NCI-H1417 treated with DMSO at 0.1 percent for 48 hours (cell line): ENCODE measurements at places on chromosomes 13 and 19.

GRCh38 chr19:32901504-32902161, 32.1 kb upstream of the SLC7A9 start:
- DNase-seq: no peak

DNA sequence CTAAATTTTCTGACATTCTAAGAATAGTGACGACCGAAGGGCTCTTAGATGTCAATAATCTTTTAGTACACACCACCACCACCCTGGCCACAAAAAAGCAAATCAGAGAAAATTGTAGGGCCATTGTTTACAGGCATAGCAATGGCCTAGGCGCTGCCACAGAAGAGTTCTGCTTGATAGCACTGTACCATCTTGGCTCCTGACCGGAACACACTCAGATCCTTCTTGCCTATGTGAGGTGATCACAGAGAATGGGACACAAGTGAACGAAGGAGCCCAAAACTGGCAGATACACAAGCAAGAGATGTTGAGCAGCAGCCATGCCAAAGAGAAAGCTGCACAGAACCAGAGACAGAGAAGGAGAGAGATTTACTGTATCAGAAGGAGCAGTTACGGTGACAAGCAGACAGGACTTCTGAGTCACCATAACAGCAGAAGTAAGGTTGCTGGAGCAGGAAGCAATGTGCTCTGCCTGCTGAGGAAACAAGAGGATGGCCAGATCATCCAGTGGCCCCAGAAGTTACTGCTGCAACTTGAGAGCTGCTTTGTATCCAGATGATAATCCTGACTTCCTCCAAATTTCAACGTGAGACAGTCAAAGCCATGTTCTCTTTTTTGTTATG, 105.2 kb downstream of the SLITRK6 start:
- no peak for DNase-seq

- DNase-seq: no peak
These were observed 10.5 kb upstream of the CBY2 start for GRCh38 chr13:45691667-45692066.

- no peak for DNase-seq
These were observed at the start of gene TNNT1 for GRCh38 chr19:55149078-55150003. Gene TNNT1, minus strand, starts transcription at chr19:55149206. Its CDS starts 2,049 bp downstream, at chr19:55147157.

DNA sequence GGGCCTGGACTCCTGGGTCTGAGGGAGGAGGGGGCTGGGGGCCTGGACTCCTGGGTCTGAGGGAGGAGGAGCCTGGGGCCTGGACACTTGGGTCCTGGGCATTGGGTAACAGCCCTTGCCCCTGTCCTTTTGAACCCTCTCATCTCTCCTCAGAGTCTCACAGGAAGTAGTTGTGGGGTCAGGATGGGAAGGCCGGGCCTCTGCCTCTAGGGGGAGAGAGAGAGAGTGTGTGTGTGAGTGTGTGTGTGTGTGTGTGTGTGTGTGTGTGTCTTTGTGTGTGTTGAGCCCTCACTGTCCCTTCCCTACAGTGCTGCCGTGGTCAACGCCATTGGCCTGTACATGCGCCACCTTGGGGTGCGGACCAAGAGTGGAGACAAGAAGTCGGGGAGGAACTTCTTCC, 10.9 kb downstream of the ARHGEF1 start:
- no peak for DNase-seq

DNA sequence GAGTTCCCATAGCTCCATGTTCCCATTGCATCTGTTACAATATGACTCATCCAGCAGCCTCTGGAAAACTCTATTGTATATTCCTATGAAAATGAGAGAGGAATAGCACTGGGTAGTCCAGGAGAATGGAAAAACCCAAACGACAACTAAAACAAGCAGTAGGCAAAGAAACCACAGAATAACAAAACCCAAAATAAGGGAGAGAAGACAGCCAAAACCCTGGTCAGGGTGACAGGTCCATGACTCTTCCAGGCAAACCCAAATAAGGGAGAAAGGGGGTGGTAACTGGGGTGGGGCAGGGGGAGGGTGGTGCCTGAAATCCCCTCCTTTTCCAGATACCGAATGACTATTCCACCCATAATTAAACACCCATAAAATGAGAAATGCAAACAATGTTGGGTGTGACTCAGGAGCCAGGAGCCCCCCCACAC, 4.0 kb upstream of the ZNF8 start:
- DNase-seq: no peak

- no peak for DNase-seq
These were observed 1.9 kb downstream of the GPR18 start for GRCh38 chr13:99256283-99256682.

DNA sequence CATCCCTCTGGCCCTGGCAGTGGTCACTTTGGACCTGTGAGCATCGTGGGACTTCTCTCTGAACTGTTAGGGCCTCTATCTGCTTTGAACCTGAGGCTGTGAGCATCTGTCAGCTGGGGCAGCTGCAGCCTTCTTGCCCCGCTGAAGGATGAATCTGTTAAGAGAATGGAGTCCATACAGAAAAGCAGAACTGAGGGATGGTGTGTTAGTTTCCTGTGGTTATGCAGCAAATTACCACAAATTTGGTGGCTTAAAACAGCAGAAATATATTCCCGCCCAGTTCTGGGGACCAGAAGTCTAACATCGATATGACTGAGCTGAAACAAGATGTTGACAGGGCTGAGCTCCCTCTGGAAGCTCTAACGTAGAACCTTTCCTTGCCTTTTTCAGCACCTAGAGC, 1.6 kb upstream of the ZNF497 start:
- DNase-seq: no peak

DNA sequence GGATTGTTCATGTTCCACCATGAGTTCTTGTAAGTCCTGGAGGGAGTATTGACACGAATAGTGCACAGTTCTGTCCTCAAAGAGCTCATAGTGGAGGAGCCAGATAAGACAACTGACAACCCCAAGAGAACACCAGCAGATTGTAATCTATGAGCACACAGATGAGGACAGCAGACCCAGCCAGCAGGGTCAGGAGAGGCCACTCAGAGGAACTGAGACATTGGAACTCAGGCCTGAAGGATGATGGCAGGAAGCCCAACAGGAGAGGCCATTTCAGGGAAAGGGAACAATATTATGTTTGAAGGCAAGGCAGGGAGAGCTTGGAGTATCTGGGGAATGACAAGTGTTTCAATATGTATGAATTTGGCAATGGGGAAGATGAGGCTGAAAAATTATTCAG, 63.7 kb upstream of the IPO5 start:
- DNase-seq: no peak
